B cell (primary cell): ENCODE measurements at places on chromosomes 6 and 20.

- no peak for DNase-seq
Observed at GRCh38 chr20:10131732-10132345, 86.8 kb upstream of the SNAP25 start.

- DNase-seq: no peak
Observed at GRCh38 chr6:157229132-157229618, 94.1 kb downstream of the TMEM242 start.

- DNase-seq: peak; percentile 86
Observed at GRCh38 chr6:43271103-43271815, 26.8 kb upstream of the SLC22A7 start.

DNA sequence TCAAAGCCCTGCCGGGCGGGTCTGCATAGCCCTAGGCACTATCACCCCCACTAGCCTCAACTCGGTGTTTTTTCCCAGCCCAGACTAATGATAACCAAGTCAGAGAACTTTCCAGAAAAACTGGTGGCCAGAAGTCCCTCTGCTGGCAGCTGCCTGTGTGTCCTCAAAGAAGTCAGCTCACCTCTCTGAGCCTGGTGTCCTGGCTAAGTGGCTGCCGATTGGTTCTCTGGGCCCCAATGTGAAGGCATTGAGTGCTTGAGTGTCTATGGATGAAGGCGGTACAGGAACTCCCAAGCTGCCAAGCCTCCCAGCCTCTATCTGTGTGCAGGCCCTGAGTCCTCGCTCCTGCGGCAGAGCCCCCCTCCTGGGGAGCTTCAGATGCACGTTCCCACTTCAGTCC lies 355.6 kb downstream of the TAF4 start:
- no peak for DNase-seq

DNA sequence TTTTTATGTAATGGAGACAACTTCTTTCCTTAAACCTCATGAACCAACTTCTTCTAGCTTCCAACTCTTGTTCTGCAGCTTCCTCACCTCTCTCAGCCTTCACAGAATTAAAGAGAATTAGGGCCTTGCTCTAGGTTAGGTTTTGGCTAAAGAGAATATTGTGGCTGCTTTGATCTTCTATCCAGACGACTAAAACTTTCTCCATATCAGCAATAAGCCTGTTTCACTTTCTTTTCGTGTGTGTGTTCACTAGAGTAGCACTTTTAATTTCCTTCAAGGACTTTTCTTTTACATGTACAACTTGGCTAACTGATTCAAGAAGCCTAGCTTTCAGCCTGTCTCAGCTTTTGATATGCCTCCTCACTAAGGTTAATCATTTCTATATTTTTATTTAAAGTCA lies 596.1 kb upstream of the NRSN1 start:
- no peak for DNase-seq
